ENCODE measurements at places on chromosomes 3 and 15.
A peak's percentile ranks its signal among the peaks of the same experiment; 100 is the strongest.

- no peak for DNase-seq
Measured at GRCh38 chr15:73683777-73684580, at the start of gene CD276. Gene CD276 (plus strand): TSS chr15:73684383. CDS start chr15:73699640, 15,257 bp downstream.

DNA sequence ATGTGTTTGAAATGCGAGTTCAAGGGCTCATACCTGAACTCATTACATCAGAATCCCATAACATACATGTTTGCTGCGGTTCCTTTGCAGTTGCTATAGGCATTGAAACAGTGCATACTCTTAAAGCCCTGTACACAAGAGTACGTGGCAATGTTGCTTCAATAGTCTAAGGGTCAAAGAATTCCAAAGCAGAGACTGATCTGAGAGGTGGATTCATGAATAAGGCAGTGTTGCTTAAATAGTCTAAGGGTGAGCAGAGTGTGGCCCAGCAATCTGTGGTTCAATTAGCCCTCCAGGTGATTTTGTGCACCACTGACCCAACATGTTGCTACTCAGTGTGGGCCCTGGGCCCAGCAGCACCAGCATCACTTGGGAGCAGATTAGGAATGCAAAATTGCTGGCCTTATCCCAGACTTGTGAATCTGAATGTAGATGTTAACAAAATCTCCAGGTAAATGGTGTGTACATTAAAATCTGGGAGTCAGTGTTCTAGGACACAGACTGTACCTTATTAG, 314.7 kb upstream of the UMPS start:
- DNase-seq = no peak

- no peak for DNase-seq
Measured at GRCh38 chr15:51672913-51673857, 8.1 kb upstream of the SCG3 start.

- peak; percentile 65 for DNase-seq
Measured at GRCh38 chr3:30655187-30655812, 48.9 kb downstream of the TGFBR2 start.

- DNase-seq = no peak
Measured at GRCh38 chr3:45227946-45228345, 1.9 kb upstream of the TMEM158 start.
